ENCODE measurements at places on chromosomes 1 and 21. TPM values are rescaled to one million over a fixed set of nuclear protein-coding genes. Genes with fewer than 3 reads are reported as not detected.

Gene ELAPOR1
- total RNA-seq, result 1.3 TPM

Gene COQ8A
- total RNA-seq, result 16.8 TPM

Gene INPP5B
- total RNA-seq, result 23.1 TPM

Gene NES
- 3.7 TPM for total RNA-seq

Gene EPHA2
- 1.4 TPM for total RNA-seq

DNA sequence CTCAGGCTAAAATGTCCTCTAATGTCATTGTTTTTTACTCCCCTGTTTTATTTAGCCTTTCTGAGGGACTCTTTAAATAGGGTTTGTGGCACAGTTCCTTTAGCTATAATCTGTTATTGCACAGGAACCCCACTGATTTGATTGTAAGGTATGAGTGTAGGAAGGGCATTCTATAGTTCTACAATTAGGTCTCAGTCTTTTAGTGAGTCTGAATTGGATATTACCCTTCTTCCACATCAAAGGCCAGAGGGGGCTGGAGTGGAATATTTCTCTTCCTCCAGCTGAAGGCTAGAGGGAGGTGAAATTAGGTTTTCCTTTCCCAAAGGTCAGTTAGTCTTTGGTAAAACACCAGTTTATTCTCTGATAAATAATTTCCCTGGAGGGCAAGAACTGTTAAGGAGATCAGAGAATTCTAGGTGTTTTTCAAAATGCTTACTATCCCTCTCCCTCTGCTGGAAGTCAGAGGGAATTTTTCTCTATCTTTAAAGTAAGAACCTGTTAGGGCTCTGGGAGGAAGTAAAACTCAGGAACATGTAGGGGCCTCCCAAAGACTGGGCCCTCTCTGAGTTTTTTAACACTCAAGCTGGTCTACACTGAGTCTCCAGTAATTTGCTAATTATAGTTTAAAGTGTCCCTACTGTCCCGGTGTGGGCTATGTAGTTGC lies 176.3 kb upstream of the ZNHIT6 start:
- DNase-seq, result no peak

GRCh38 chr1:56322211-56322610 lies 257.2 kb downstream of the PLPP3 start:
- no peak for DNase-seq

DNA sequence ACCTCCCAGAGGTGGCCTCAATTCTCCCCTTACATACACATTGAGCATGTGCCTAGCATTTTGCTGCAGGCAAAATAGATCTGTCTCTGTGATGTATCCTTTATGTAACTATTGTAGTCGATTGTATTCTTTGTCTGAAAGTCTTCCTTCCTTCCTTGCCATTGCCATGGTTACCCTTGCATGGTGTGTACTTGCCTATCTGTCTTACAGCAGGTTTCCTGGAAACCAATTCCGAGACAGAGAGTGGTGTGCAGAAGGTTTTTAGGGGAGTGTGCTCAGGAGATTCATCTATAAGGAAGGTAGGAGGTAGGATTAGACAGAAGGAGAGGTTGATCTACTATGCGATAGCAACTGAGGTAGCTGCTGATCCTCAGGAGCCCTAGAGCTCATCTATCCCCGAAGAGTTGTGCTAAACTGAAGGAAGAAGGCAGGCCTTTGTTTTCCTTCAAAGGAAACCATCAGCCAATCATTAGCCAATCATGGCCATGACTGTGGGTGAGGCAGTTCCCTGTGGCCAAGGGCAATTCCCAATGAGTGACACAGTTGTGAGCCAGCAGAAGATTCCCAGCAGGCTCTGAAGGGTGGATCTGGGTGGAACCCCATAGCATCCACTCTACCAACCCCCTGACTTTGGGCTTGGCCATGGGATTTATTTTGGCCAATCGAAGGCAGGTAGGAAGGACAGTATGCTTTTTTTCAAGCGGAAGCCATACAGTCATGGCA lies 15.0 kb downstream of the CITED4 start:
- no peak for DNase-seq

- DNase-seq, result no peak
Measured at GRCh38 chr1:84152649-84153056, 8.6 kb downstream of the PRKACB start.

DNA sequence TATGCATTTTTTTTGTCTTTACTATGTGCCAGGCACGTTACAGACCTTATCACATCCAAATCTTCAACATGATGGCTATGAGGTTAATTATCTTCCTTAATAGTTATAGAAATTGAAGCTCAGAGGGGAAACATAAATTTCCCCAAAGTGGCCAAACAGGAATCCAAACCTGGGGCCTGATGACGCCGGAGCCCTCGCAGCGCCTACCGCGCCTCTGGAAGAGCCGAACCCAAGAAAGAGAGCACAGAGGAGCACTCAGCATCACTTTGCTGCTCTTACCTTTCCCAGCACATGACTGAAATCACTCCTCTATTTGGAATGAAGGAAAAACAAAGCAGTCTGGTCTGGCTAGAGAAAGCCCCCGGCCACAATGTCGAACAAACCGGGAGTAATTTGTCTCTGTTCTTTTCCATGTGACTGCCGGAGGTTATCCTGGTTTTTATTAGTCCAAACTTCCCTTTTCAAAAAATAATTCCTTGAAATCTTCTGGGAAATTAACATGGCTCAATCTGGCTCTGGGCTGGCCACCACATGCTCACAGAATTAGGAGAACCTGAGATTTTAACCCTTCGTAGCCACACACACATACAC lies 195.5 kb downstream of the ADSS2 start:
- DNase-seq, result no peak

DNA sequence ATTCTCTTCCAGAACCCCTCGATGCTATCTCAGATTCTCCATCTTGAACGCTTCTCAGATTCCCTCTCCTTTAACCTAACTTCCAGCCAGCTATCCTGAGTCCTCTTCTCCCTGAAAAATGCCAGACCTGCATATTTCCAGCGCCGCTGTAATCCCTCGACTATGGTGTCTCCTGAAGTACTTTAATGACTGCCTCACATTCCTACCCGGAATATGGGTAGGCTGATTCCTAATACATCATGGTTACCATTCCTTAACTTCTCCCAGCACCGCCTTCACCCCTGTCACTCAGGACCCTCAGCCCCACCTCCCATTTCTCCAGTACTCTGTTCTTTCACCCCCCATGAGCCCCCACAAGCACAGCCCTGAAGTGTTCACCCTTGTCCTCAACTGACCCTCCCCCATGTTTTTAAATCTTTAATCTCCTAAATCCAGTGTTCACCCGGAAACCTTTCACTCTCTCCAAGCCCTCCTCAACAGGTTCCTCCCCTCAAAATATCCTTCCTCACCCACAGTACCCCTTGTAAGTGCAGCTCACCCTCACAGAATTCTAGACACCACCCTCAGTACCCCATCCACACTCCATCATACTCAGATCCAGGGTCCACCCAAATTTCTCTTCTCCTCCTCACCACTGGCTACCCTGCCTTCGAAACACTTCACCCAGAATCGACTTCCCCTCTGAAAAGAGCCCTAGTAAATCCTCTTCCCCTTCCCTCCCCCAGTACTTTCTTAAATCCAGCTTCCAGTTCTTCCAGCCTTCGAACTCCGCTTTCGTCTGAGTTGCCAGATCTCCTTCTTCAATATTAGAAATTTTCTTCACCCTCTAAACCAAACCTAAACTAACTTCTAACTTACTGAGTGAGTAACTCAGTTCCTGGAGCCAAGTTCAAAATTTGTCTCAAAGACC lies 922 bp downstream of the CPT2 start:
- DNase-seq, result no peak

- no peak for DNase-seq
Measured at GRCh38 chr21:32064281-32064910, 191.6 kb downstream of the HUNK start.

GRCh38 chr21:34865400-34866241 lies 183.5 kb downstream of the RUNX1 start:
- DNase-seq, result no peak

DNA sequence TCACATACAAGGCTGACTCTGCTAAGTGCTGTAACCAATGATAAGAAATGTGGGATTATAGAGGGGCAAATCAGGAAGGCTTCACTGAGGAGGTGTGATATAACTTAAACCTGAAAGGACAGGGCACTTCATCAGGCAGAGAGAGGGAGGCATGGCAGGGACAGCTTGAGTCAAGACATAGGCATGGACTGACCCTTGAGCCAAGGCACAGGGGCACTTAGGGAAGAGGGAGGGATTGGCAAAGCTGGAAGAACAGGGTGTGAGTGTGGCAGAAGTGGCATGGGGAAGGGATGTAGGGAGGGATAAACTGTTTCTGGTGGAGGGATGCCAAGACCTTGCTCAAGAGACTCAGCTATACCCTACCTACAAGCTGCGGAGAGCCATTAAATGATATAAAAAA lies 81.3 kb downstream of the PLXNA2 start:
- DNase-seq, result no peak

GRCh38 chr1:211577277-211577818 lies 1.6 kb downstream of the SLC30A1 start:
- no peak for DNase-seq

DNA sequence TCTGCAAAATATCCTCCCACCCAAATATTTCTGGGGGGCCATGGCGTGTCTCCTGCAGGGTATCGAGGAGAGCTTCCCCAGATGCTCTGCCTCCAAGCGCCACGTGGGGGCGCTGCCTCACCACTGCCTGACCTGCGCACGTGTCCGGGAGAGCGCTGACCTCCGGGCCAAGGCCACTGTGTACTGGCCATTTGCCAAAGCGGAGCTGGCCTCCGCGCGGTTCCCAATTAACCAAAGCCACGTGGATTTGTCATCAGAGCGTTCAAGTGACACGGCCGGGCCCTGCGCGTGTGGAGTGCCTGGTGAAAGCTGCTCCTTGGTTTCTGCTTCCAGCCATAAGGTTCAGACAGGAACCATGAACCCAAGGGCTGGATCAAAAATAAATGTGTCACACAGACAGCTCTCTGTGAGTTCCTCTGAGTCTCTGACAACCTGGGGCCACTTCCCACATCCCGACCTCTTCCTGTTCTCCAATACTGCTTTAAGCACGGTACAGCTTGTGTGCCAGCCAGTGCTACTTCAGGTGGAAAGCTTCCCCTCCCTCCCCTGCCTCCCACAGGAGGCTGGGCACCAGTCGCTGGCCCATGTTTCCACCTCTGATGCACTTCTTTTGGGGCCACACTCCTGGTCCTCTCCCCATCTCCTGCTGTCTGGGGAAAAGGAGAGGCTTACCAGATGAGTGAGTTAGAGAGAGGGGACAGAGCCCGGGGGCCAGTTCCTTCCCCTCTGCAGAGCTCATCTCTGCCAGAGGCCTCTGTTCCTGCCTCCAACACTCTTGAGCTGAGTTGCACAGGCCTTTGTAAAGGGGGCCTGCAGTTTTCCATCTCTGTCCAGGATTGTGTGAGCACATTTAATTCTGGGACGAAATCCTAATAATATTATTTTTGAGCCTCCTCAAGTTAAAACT lies 26.1 kb downstream of the ZP4 start:
- peak; percentile 28 for DNase-seq

- DNase-seq, result no peak
Measured at GRCh38 chr1:211259638-211260126, 516 bp downstream of the RCOR3 start.

GRCh38 chr1:185813401-185813979 lies 79.3 kb downstream of the HMCN1 start:
- no peak for DNase-seq

DNA sequence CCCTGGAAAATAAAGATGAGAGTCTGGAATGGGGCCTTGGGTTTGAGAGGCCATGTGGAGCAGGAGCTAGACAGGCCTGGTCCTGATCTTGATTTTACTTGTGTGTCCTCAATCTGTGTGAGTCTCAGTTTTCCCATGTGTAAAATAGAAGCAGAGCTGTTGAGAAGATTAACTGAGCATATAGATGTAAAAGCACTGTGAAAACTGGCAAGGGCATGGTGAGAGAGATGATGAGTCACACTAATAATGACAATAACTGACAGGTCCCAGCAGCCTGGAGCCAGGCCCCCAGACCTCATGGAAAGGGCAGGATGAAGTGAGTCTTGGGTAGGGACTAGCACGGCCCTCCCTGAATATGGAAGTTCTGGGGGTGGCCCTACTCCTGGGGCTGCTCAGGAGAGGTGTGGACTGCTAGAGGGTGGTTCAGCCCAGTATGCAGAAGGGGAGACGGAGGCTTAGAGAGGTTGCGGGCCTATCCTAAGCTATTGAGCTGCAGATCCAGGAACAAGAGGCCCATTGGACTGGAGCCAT lies 2.8 kb upstream of the AHDC1 start:
- DNase-seq, result no peak

DNA sequence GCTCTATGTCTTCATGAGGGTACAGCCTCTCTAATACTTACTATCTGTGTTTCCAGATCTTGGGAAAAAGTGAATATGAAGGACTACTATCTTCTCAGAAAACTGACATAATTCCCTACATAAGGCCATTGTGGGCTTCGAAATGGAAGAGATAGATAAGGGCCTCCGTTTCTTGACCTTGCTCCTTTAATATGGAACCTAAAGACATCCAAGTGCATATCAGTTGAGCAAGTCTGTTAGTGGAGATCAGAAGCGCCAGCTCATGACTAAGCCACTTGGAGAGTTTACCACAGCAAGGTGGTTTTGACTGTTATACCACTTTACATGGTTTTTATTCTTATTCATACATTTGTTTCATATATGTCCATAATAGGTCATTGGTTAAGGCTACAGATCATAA lies 35.3 kb upstream of the FCER1A start:
- DNase-seq, result no peak

DNA sequence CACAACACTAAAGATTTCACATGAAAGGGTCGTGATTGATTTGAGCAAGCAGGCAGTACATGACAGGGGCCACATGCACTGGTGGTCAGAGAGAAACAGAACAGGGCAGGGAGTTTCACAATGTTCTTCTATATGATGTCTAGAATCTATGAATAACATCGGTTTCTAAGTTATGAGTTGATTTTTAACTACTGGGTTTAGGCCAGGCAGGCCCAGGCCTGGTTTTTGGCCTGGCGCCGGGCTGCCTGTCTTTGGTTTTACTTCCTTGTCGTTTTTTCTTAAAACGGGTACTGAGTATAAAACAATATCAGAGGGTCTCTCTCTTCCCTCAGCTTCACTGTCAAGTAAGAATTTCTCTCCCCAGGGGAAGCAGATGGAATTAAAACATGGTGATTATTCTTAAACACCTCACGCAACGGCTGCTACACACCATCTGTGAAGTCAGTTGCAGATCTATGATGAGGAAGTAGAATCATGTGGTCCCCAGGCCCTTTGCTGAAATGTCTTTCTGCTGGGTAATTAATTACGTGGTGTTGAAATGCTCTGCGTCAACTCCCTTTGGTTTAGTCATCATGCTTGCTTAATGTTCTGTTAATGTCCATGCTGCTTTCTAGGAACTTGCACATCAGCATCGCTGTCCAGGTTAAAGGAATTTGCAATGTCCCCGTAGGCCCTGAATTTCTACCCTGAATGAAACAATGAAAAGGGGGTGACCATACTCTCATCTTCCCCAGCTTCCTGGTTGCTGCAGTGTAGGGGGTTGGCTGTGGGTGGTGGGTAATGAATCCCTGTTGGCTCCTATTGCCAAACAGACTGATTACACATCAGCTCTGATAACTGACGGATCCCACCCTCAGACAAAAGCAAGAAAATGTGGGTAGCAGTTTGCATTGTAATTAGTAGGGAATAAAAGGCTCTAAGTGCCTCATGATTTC lies 70.3 kb downstream of the SERINC2 start:
- DNase-seq, result no peak

- no peak for DNase-seq
Measured at GRCh38 chr1:16605213-16605525, 8.2 kb downstream of the NBPF1 start.
